Endodermal cell (in vitro differentiated cells): ENCODE measurements at places on chromosomes 13 and 19. TPM values are rescaled to one million over a fixed set of nuclear protein-coding genes. Genes with fewer than 3 reads are reported as not detected.

The CYP4F11 gene
- total RNA-seq: not detected in 3 replicates

The PPAN gene
- 52.9 and 54.0 TPM in 2 replicates for total RNA-seq

The PPM1N gene
- total RNA-seq: 3.5 to 6.1 TPM (median 6.1 TPM) in 3 replicates

The TMEM221 gene
- total RNA-seq: 4.8 to 5.9 TPM (median 5.0 TPM) in 3 replicates

The LEUTX gene
- total RNA-seq: not detected in 3 replicates

The VAV1 gene
- total RNA-seq: not detected in 3 replicates

GRCh38 chr19:10718205-10719196 is 622 bp downstream of the DNM2 start:
- H3K27ac ChIP-seq: peak overlapping the region; percentile 85
- peaks cover 7% of the 10 kb centered on the region for H3K36me3 ChIP-seq
- peak; percentile 77 for DNase-seq
- no peaks in the 10 kb centered on the region for H3K27me3 ChIP-seq

GRCh38 chr19:8393871-8394250 is 3.7 kb downstream of the RAB11B start:
- DNase-seq: no peak
- H3K4me3 ChIP-seq: no peak overlapping the region
- no peak overlapping the region for H3K27ac ChIP-seq
- H3K4me1 ChIP-seq: peaks cover 11% of the 10 kb centered on the region
- no peaks in the 10 kb centered on the region for H3K27me3 ChIP-seq
- H3K36me3 ChIP-seq: peaks cover 3% of the 10 kb centered on the region

- DNase-seq: no peak
- no peaks in the 10 kb centered on the region for H3K27me3 ChIP-seq
- no peak overlapping the region for H3K27ac ChIP-seq
Observed at GRCh38 chr13:45231305-45231704, 30.5 kb upstream of the KCTD4 start.

DNA sequence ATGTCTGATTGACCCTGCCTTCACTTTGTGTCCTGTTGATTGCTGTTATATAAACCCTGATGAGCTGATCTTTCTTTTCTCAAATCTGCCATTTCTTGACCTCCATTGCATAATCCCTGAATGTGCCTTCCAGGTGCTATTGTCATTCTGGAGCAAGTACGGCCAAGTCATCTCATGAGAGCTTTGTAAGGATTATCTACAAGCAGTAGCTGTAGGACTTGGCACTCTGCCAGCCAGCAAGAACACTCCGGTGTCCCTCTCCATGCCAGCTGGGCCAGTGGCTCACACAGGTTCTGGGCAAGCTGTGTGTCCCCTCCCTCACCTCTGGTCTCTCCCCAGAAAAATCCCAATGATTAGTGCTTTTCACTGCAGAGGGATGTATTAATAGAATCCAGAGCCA is 348.1 kb downstream of the FOXO1 start:
- H3K27ac ChIP-seq: no peak overlapping the region
- H3K36me3 ChIP-seq: no peaks in the 10 kb centered on the region
- DNase-seq: no peak

- H3K4me1 ChIP-seq: peaks cover 3% of the 10 kb centered on the region
- peak overlapping the region; percentile 39 for H3K27ac ChIP-seq
- no peak overlapping the region for H3K4me3 ChIP-seq
- no peak for DNase-seq
- no peaks in the 10 kb centered on the region for H3K27me3 ChIP-seq
Observed at GRCh38 chr13:47665043-47665442, 336.0 kb downstream of the SUCLA2 start.

DNA sequence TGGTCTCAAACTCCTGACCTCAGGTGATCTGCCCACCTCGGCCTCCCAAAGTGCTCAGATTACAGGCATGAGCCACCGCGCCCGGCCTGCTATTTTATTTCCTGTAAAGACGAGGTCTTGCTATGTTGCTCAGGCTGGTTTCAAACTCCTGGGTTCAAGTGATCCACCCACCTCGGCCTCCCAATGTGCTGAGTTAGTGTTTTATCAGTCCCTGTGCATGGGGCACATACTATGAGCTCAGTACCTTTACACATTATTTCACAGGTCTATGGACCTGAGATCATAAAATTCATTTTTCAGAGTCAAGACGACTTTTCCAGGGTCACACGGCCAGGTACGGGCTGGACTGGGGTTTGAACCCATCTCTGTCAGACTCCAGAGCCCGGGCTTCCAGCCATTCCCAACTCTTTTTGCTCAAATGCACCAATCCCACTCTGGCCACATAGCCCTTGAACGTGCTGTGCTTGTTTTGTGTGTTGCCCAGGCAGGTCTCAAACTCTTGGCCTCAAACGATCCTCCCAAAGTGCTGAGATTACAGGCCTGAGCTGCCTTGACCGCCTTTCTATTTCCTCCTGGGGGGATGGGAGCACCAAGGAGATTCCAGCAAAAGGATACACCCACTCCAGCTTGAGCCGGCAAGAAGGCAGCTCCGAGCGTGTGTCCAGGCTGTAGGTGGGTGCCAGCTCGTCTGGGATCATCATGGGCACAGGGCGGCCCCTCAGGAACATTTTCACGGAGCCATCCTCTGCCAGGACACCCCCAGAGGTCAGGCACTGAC is 1.1 kb downstream of the EML2 start:
- H3K4me1 ChIP-seq: peaks cover 5% of the 10 kb centered on the region
- peak overlapping the region; percentile 94 for H3K4me3 ChIP-seq
- DNase-seq: peak; percentile 77
- H3K36me3 ChIP-seq: no peaks in the 10 kb centered on the region

DNA sequence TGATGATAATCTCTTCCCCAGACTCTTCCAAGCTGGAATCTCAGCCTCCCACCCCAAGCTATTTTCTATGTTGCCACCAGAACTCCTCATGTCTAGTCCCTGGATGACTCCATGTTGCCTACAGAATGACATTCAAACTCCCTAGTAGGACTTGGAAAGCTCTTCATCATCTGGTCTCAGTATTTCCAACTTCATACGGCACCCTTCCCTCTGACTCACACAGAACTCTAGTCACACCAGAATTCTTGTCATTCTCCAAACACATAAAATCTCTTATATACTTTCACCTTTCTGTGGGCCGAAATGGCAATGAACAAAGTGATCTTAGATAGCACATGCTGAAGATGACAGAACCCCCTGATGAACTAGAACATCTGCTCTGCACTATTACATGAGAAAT is 86.2 kb downstream of the CAB39L start:
- no peak for DNase-seq
- no peak overlapping the region for H3K27ac ChIP-seq
- peaks cover 3% of the 10 kb centered on the region for H3K4me1 ChIP-seq
- no peaks in the 10 kb centered on the region for H3K36me3 ChIP-seq

GRCh38 chr13:27820524-27821482 is 28.5 kb downstream of the GSX1 start:
- no peaks in the 10 kb centered on the region for H3K4me1 ChIP-seq
- no peak overlapping the region for H3K4me3 ChIP-seq
- no peak overlapping the region for H3K27ac ChIP-seq
- no peaks in the 10 kb centered on the region for H3K36me3 ChIP-seq

DNA sequence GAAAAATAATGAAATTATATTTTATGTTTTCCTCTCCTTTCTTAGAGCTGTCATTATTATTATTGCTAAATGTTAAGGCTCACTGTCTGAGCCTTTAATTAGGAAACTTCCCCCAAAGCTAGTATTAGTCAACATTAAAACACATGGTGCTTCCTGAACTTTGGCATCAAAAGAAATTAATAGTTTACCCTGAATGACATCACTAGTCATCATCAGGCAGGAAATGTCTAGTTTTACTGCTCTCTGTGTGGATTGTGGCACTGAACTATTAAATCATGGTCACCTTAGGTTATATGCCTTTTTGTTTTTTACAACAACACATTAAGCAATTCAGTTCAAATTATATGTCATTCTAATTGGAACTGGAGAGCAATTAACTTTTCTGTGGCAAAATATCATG is 595.5 kb downstream of the SLITRK1 start:
- no peaks in the 10 kb centered on the region for H3K27me3 ChIP-seq

DNA sequence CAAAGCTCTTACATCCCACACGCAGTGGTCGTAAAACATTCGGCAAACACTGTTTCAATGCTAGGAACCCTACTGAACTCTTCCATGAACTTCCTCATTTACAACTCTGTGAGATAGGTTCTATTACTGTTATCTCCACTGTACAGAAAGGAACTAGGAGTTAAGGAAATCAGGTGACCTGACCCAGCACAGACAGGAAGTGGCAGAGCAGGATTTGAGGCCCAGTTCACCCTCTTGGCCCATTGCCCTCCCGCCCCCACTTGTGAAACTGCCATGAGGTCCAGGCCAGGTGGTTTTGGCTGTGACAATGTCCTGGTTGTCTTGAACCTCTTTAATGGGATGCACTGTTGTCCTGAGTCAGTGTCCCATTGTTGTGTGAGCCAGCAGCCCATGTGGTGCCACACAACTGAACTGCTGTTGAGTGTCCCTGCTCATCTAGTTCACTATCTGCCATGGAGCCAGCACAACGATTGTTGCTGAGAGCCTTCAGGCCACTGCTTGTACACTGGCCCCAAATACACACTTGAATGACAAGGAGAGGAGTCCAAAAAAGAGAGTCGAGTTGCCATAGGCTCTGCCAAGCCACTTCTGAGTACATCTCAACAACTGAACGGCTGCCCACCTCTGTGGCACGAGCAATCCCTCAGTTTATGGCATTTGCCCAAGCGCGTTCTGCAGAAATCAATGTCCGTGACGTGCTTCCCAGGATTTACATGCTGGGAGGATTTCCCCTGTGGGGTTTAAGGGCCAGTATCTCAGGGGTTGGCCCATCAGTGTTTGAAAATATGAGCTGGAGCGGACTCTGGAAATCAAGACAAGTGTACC is 484.6 kb downstream of the TSHZ3 start:
- no peaks in the 10 kb centered on the region for H3K27me3 ChIP-seq
- H3K4me1 ChIP-seq: no peaks in the 10 kb centered on the region
- peak; percentile 10 for DNase-seq
- H3K36me3 ChIP-seq: no peaks in the 10 kb centered on the region
- H3K4me3 ChIP-seq: no peak overlapping the region

DNA sequence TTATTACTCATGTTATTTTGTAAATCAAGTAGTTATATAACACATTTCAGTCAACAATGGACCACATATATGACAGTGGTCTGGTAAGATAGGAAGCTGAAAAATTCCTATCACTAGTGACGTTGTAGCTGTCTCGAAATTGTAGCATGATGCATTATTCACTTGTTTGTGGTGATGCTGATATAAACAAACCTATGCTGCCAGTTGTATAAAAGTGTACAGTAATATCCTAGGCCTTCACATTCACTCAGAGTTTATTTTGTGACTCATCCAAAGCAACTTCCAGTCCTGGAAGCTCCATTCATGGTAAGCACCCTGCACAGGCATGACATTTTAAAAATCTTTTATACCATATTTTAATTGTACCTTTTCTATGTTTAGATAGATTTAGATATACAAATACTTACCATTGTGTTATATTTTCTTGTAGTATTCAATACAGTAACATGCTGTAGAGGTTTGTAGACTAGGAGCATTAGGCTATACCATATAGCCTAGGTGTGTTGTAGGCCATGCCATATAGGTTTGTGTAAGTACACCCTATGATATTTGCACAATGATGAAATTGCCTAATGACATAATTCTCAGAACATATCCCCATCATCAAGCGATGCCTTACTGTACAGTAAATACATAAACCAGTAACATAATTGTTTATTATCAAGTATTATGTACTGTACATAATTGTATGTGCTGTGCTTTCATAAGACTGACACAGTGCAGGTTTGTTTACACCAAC is 49.3 kb downstream of the IFT88 start:
- H3K27me3 ChIP-seq: no peaks in the 10 kb centered on the region
- no peak overlapping the region for H3K4me3 ChIP-seq
- no peak for DNase-seq
- no peaks in the 10 kb centered on the region for H3K4me1 ChIP-seq
- no peaks in the 10 kb centered on the region for H3K36me3 ChIP-seq

DNA sequence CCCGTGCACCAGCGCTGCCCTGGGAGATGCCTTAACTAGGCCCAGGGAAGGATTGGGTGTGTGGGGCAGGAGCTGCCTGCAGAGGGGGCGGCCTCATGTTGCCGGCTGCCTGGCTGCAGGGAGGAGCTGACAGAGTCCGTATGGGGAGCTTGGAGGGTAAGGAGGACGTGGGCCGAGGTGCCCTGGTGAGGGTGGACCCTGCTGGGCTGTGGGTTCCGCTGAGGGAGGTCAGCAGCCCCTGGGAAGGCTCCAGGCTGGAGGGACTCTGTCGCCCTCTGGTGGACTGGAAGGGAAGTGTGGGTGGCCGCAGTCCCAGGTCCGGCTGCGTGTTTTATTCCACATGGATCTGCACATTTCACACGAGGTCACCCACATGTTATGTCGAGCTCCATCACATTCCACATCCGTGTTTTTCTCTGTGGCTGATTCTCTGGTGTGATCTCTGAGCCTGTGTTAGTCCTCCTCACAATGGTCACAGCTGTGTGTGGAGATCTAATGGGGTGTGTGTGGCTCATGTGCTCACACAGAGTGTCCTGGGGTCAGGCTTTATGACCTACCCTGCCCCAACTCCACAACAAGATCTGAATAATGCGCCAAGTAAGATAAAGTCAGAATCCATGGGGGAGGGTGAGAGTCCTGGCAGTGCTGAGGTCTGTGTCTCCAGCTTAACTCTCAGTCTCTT is 1.8 kb upstream of the CEACAM8 start:
- DNase-seq: peak; percentile 84
- H3K27me3 ChIP-seq: no peaks in the 10 kb centered on the region
- no peak overlapping the region for H3K27ac ChIP-seq
- H3K4me1 ChIP-seq: no peaks in the 10 kb centered on the region

GRCh38 chr13:50779443-50780200 is 63.9 kb downstream of the DLEU7 start:
- no peak overlapping the region for H3K27ac ChIP-seq
- H3K27me3 ChIP-seq: peaks cover 55% of the 10 kb centered on the region
- DNase-seq: peak; percentile 77
- H3K4me3 ChIP-seq: no peak overlapping the region

DNA sequence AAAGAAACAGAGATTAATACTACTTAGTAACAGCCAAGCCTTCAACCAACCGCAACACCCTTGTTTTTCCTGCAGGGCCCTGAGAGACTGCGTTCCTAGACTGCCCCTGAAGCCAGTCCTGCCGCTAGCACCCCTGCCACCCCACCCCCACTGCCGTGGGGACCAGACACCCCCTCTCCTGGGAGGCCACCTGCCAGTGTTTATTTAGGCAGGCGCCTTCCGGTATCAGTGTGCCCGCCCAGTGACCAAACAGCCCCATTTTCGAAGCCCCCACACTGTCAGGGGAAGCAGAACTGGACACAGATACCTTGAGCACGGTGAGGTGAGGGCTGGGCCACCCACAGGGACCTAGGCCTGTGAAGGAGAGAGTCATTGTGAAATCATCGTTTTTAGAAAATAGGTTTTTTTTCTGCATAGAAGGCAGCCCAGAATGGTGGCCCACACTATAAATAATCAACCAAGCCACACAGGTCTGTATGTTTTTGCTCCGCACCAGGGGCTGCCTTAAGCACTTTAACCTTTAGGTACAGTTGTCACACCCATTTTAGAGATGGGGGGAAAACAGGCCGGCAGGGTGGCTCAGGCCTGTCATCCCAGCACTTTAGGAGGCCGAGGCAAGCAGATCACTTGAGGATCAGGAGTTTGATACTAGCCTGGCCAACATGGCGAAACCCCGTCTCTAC is 3.5 kb upstream of the TLE5 start:
- H3K36me3 ChIP-seq: peaks cover 3% of the 10 kb centered on the region
- no peaks in the 10 kb centered on the region for H3K27me3 ChIP-seq
- no peak overlapping the region for H3K27ac ChIP-seq
- no peak for DNase-seq
